ENCODE measurements at places on chromosomes 3 and 15.

- no peak for DNase-seq
Measured at GRCh38 chr3:169145540-169146178, 517.9 kb downstream of the MECOM start.

GRCh38 chr3:67976663-67977062 lies 322.3 kb upstream of the SUCLG2 start:
- no peak for DNase-seq

- no peak for DNase-seq
Measured at GRCh38 chr15:69082554-69082953, 68.1 kb downstream of the NOX5 start.

GRCh38 chr3:171977860-171978259 lies 61.5 kb upstream of the FNDC3B start:
- DNase-seq: no peak

DNA sequence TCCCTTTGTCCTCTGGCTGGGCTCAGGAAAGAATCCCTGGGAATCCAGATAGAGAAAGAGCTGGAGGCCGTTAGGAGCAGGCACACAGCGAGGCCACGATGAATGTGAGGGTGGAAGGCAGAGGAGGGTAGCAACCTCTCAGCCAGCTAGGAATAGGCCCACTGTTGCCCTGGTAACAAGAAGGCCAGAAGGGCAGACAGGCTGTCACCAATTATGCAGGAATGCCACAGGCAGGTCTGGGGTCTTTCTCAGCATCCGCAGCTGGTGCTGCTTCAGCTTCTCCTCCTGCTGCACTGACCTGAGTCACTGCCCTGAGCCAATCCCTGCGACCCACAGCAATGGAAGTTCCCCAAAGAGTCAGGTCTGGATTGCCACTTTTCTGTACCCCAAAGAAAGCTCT lies 62.8 kb upstream of the C3orf80 start:
- no peak for DNase-seq

DNA sequence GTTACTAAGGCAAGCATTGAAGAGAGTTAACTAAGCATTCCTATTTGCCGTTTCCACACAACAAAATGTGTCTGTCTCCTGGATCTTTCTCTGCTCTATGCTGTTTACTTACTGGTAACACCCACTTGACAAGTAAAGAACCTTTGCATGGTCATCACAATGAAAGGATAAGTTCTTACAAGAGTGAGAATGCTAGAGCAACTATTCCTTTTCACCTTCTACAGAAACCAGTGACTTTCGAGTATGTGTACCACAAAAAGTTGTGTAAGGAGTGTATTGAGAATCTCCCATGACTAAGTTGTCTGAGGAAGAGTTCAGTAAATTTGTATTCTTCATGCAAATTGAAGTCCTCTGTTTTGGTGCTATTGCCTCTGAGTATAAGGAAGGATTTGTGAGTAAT lies 10.8 kb downstream of the TIPARP start:
- DNase-seq: no peak

DNA sequence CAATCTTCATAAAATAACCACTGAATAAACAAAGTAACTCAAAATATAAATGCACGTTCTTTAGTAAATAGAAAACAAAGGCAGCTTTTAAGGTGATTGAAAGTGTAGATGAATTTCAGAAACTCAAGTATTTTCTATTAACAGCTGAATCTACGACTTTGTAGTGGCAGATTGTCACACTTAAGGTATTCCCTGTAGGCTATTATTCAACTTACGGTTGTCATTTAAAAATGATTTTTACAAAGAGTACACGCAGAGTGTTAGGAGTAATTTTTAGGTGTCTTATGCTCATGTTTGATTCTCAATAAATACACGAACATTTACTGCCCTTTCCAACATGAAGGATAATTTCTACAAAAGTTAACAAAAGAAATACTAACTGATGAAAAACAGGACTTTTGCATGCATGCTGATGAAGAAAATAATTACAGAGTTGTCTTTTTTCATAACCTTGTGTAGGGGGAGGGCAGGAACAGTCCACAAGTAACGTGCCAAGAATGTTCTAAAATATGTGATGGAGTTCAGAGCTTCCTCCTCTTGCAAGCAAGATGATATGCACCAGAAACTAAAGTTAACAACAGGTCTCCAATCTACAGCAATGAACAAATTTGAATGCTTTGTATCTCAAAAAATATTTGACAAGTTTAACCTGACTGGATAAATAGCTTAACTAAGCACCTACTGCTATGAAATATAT lies 16.7 kb downstream of the DCBLD2 start:
- no peak for DNase-seq

- DNase-seq: no peak
Measured at GRCh38 chr3:69370156-69370883, 15.6 kb downstream of the FRMD4B start.

DNA sequence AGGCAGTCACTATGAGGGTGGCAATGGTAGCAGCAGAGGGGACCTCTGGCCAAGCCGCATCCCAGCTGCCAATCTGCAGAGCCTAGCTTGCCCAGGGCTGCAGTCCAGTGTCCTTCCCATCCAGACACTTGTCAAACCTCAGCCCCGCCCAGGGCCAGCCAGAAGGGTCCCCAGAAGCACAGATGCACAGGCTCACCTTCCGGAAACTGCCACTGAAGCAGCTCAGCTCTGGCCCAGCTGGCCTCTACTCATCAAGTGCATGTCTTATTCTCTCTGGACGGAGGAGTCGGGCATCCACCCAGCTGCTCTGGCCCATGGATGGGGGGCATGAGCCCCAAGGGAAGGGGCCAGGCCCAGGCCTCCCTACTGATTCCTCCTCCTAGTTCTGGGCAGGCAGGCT lies 69.2 kb downstream of the DNAJB8 start:
- no peak for DNase-seq

DNA sequence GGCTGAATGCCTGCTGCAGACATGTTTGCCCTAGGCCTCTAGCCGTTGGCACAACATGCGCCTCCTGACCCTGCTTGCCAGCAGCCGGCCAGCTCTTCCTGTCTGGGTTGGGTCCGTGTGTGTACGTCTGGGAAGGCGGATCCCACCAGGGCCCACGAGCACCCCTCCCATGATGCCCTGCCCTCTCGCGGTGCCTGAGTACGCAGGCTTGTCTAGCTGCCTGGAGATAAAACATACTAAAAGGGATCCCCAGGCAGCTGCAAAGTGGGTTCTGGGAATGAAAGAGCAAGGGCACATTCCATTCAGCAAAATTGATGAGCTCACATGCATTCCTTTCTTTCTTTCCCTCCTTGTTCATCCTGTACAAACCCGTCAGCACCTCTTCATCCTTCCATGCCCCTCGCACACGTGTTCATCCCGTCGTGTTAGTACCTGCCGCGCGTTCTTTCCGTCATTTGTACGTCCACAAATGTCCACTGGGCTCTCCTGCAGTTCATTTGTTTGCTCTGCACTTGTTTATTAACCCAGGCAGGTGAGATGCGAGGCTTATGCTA lies 74.3 kb downstream of the FBLN2 start:
- no peak for DNase-seq

DNA sequence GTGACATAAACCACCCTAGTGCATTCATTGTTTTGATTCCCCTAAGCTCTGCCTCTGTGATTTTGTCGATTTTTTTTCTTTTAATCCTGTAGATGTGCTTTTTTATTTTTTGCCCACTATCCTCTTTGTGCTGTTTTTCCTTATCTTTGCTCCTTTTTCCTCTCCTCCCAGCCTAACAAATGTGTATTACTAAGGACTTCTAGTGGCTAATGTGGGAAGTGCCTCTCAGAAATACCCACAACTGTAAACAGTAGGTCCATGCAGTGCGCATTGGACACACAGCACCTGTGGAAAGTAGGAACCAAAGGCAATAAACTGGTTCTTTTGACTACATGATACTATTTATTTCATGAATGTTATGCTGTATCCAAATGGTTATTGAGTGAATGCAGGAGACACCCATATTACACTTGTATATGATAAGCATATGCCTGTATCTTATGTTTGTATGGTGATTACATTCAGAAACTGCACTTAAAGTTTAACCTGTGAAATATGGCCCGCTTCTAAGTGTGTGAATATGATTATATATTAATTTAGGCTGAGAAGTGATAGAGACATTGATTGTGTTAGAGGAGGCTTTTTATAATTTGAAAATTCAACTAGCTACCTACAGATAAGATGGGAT lies 147.8 kb downstream of the PLCL2 start:
- DNase-seq: no peak

DNA sequence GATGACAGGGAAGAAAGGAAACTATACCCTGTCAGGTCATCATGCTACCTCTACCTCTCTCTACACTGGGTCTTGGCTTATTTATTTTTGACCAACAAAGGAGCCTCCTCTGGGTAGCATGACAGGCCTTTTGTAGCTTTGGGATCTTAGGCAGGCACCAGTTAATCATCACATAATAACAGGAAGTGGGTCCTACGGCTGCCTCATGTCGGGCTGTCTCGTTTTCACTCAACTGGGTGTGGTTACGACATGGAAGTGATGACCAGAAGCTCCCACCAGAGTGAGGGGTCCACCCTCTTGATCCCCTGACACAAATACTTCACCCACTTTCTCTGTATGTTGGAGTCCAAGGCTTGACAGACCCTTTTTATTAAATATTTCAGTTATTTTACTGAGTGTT lies 105.3 kb downstream of the CD47 start:
- DNase-seq: no peak

DNA sequence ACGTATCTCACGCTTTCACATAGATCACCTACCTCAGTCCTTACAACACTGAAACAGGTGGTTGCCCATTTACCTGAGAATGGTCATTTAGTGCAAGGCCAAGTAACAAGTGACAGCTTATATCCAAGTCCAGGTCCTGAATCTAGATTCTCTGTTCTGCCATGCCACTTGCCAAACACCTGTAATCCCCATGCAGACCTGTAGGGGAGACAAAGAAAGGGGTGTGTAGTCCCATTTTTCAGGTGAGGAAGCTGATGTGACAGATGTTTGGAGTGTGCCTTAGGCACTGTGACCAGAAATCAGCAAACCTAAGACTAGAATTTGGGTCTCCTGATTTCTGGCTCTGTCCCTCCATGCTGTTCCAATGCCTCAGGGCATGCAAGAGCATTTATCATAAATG lies 12.7 kb downstream of the ZNF35 start:
- no peak for DNase-seq

DNA sequence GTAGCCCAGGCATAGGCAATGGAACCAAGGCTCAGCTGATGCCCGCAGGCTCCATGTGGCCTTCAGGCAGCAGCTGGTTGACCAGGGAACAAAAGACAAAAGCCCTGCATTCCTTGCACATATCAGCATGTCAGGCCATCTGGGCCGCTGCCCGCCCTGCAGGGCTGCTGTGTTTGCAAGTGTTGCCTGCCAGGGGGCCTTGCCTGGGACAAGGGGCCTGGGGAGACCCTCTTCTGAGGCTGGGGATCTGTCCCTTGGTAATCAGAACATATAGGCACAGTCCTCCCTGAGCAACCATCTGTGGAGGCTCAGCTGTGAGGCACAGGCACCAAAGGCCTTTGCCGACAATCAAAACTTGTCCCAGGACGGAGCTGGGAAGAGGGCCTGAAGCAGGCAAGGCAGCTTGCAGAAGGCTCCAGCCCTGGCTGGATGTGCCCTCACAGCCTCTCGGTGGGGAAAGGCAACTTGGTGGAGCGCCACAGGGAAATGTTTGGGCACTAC lies 138.2 kb downstream of the TPRA1 start:
- no peak for DNase-seq

DNA sequence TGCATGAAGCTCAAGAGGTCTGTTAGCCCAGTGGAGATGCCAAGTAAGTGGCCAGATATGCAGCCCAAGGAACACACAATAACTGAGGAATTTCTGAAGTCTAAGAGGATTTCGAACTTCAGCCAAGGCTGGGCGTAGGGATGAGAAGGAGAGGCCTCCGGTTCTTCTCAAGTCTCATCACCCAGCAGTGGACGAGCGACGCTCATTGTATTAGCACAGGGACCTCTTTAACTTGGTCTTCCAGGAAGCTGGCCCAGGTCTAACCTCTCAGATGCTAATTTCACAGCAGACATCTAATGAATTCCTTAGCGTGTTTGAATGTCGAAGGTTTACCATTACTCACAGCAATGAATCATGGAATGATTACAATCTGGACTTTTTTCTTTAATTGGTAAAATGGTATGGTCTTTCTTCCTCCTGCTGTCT lies 85.0 kb downstream of the HES1 start:
- DNase-seq: no peak

DNA sequence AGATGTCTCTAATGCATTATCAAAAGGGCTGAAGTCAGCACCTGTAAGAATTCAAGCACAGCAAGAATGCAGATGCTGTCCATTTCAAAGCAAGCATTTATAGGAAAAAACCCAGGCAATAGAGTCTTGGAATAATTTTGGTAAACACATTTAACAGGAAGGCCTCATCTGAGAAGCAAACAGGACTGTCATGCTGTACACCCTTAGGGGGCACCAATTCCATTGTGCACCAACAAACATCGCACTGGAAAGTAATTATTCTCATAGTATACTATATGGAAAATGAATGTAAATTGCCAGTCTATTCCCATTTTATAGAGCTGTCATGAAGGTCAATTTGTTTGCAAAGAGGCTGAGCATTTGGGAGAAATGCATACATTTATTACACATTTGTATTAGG lies 247.3 kb upstream of the SUCLG2 start:
- DNase-seq: no peak

GRCh38 chr15:33145447-33145846 lies 49.1 kb downstream of the FMN1 start:
- DNase-seq: no peak

DNA sequence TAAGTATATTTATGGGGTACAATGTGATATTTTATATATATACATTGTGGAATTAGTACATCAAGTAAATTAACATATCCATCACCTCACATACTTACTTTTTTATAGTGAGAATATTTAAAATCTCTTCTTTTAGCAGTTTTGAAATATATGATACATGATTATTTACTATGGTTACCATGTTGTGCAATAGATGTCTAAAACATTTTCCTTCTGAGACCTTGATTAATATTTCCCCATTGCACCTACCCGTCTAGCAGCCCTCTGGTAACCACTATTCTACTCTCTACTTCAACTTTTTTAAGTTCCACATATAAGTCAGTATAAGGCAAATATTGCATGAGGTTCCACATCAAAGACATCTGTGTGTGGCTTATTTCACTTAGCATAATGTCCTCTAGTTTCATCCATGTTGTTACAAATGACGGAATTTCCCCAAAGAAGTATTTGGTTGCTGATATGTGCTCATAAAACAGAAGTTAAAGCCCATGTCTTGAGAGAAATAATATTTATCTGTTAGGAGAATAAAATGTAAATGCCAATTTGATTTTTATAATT lies 29.6 kb upstream of the NFKBIZ start:
- no peak for DNase-seq

- DNase-seq: no peak
Measured at GRCh38 chr3:44654039-44654438, 5.5 kb downstream of the ZNF35 start.

DNA sequence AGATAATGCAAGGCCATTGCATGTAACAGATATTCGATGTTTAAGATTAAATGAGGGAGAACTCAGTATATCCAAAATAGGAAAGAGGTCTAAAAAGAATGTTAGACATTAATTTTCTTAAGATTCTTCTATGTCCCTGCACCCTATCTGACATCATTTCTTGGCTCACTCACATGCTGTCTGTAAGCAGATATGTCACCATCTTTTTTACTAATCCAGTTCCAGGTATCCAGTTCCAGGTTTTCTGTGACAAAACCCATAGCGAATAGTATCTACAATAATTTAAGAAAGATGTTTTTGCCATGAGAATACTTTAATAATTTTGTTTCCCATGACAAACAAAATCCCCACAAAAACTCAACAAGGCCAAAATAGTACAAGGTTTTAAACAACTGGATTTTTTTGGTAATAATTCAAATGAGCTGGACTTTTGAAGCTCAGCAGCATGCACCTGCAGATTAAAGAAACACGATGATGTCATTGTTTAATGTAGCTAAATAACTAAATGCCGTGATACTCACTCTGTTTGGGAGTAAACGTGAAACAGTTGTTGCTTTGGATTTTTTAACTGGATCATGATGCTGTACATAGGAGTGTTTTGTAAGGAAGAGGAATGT lies 867.6 kb downstream of the EPHA3 start:
- no peak for DNase-seq

Measured in amygdala (tissue), 56 donors.